Trophoblast cell (in vitro differentiated cells and primary cell): ENCODE measurements at places on chromosomes 7 and 10.

GRCh38 chr7:108860615-108861014 is 290.9 kb downstream of the DNAJB9 start:
- no peak for DNase-seq

DNA sequence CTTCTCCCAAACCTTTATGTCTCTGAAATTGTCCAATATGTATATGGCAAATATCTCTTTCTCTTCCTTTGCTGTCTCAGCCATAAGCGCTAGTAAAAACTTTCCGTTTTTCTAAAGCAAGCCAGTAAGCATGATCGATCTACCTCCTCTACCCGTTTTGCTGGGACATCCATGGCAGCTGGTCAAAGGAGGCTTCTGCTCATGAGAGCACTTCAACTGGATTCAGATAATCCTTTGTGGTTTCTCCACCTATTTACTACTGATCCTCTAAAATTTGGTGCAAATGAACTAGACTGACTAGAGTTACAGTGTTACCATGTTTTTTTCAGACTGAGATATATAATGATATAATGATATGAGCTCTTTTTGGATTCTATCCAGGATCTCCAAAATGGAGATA is 42.7 kb downstream of the GBF1 start:
- DNase-seq: no peak

GRCh38 chr7:93992421-93993110 is 11.6 kb downstream of the BET1 start:
- DNase-seq: peak; percentile 40

GRCh38 chr7:131110297-131111080 is 217.2 kb upstream of the MKLN1 start:
- DNase-seq: peak; percentile 81

- no peak for DNase-seq
Observed at GRCh38 chr10:59970396-59971368, 64.3 kb upstream of the CCDC6 start.

DNA sequence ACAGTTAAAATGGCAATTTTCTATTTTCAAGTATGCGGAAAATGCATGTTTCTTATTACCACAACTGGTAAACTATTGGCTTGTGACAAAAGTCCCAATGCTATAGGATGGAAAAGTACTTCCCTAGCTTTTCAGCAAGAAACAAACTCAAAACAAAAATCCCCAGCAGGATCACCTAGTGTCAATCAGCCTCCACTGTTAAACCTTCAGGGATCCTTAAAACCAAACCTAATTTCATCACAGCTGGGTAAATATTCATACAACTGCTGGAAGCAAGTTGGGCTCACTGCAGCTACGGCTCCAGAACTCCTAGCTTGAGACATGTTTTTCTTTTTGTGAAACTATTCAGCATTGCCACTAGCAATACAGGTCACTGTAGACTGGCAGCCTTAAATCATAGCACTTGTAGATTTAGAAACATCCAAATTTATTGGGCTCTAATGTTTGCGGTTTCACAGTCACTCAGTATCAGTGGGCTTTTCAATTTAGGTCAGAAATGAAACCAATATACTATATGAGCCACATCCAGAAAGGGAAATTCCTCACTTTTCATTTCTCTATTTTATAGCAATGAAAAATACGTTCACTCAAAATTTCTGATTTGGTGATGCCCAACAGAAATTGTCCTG is 145.2 kb upstream of the ANK3 start:
- DNase-seq: no peak

GRCh38 chr7:44291066-44291732 is 34.2 kb downstream of the CAMK2B start:
- DNase-seq: no peak

DNA sequence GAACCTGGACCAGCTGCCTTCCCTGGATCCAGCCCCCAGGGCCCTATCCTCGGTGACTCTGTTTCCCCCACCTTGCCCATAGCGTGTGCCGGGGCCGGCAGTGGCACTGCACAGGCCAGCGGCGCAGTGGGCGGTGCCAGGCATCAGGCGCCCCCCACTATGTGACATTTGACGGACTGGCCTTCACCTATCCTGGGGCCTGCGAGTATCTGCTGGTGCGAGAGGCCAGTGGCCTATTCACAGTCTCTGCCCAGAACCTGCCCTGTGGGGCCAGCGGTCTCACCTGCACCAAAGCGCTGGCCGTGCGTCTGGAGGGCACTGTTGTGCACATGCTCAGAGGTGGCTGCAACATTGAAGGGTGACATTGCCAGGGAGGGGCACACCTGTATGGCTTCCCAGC is 12.0 kb upstream of the ZNF467 start:
- no peak for DNase-seq

- DNase-seq: peak; percentile 62
Observed at GRCh38 chr10:62231371-62231770, 37.3 kb downstream of the RTKN2 start.

DNA sequence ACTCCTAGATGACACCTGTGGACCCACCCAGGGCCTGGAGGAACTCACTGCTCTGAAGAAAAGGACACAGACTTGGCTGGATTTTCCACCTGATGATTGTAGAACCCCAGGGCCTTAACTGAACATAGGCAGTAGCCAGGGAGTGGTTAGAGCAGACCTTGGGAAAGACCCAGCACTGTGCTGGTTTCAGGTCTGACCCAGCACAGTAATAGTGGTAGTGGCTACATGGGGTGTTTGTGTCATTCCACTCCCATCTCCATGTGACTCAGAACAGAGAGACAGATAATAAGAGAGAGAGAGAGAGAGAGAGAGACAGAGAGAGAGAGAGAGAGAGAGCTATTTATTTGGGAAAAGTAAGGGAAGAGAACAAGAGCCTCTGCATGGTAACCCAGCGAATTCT is 239.1 kb upstream of the MEOX2 start:
- no peak for DNase-seq

DNA sequence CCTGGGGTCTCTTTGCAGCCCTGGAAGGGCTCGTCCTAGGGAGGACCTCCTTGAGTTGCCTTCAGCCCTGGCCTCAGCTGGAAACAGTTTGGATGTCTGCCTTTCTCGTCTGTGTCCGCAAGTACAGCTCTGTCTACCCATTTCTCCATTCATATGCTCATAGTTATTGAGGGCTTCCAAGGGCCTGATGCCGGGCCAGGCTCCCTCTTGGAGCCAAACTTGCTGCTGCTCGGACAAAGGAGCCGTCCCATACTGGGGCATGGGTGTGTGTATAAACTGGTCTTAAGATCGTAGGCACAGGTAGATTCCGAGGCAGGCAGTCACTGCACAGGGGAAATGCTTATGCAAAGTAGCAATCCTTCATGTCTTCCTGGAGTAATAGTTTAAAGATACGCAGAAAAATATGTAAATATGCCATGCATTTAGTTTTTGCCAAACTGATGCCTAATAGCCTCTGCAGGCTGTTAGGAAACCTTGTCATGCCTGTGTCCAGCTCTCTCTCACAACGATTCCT is 117.0 kb upstream of the BTBD16 start:
- DNase-seq: no peak

DNA sequence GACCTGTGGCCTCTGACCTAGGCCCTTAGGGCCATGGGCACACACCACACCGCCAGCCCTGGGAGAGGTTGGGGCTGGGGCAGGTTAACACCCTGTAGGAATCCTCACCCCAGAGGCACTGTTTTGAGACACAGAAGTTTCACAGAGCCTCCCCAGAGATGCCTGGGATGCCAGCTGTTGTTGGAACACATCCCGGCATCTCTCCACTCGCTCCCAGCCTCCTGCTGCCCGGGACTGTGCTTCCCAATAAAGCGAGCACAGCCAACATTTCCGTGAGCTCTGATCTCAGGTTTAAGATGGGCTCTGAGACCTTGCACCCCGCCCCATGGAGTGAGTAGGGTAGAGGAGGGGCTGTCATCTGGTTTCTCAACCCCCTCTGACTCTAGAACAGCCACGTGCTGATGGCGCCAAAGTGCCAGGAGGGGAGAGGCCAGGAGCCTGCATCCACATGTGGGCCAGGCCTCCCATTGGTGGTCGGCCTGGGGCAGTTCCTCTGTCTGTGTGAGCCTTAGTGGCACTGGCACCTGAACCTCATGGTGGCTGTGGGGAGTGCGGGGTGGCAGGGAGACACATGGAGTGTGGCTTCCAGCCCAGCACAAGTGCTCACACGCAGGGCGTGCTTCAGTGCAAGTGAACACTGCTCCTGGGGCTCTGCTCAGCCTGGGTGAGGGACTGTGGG is 54.7 kb downstream of the RASGEF1A start:
- no peak for DNase-seq

DNA sequence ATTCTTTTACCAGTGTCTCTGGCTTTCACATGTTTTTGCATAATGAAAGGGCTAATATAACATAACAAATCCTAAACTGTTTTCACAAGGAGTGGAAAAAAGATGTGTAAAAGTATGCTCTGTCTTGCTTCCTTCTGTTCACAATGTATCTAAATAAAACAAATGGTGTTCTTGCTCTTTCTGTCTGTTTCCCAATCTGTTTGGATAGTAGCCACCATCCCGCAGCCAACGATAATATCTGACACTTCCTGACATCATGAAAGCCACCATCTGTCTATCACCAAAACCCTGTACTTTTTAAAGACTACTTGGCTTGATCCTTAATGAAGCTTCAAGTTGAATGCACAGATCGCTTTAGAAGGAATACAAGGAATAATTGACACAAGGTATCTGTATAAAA is 246.2 kb downstream of the ETV1 start:
- peak; percentile 49 for DNase-seq

GRCh38 chr7:159093351-159093971 is 51.2 kb downstream of the VIPR2 start:
- DNase-seq: no peak

DNA sequence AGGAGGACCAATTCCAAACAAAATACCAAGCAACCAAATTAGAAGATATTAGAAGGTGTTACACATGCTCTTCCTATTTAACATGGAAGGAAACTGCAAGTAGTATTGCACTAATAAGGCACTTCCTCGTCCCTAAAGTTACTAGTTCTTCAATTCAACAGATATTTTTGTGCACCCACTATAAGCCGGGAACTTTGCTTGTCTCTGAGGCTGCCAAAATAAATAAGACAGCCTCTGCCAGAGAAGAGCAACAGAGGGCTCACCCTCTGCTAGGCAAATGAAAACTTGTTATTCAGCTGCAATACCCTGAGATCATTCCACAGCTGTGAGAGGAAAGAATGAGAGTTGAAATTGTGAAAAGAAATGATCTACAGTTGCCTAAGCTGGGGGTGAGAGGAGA is 37.4 kb upstream of the GSAP start:
- no peak for DNase-seq

GRCh38 chr10:1294748-1295147 is 238.6 kb downstream of the WDR37 start:
- DNase-seq: no peak

- DNase-seq: no peak
Observed at GRCh38 chr7:17342756-17343155, 44.3 kb downstream of the AHR start.

- peak; percentile 58 for DNase-seq
Observed at GRCh38 chr7:95441042-95441823, 6.4 kb upstream of the PON2 start.

DNA sequence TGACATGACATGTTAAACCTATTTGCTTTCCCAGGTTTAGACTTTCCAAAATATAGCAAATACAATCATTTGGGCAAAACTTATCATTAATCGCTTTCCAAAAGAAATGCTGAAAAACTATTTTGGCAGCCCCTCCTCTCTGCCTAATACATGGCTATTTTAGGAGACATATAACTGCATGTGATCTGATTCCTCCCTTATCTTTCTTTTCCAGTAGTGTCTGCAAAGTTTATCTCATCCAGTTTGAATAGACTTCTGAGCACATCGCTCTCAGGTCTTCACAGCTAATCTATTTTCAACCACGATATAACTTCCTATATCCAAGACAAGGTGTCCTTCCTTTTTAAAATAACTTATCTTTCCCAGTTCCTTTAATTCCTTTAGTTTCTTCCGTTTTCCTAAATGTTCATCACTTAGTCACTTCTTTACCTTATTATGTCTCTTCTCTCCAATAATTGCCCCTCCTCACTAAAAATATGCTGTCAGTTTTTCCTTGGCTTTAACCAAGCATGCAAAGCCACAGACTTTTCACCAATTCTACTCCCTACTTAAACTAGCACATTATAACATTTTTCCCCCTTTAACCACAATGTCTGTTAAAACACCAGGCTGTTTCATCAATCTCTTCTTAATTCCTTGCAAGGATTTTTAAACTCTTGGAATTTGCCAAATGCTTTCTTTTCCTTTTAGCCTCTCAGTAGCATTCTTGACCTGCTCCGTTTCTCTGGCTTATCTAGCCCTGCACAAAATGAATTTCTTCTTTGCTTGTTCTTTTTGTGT is 24.4 kb downstream of the GNG11 start:
- no peak for DNase-seq

DNA sequence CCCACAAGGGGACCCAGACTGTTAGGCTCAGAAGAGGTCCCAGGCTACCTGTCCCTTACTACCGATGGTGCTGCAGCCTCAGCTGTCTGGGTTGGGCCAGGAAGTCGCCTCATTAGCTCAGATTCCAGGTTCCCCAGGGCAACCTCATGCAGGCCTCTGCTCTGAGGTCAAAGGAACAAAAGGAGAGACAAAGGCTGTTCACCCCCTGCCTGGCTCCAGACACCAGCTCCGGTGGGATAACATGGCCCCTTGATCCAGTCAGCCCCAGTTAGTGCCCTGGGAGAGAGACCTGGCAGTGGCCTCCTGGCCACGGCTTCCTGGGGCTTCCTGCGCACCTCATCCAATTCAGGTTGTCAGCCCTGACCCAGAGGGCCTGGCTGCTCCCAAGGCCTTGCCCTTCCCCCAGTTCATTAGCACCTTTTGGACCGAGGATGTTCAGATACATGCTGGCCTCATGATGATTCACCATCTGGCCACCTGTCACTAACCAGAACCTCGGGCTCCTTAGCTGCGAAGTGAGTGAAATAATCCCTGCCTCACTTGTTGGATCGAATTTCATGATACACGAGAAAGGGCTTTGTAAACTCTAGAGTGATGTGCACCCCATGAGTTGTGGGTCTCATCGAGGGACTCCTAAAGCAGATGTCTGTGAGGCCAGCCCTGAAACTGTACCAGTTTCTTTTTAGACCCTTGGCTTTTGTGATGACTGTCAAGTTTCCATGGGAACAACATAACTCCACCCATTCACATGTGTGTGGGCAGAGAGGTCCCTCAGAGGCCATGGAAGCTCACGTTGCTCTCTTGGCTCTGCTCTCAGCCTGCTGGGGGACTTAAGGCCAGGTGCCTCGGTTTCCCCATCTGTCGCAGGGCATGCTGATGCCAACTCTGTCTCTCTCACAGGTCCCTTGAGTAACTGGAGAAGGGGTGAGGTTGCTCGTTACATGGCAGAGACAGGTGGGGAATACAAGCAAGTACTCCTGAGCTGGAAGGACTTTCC is 79.5 kb upstream of the PCBD1 start:
- no peak for DNase-seq

GRCh38 chr10:60930237-60930636 is 13.7 kb downstream of the RHOBTB1 start:
- no peak for DNase-seq
